EL (cell line): ENCODE measurements at places on chromosomes 3 and 15.

- DNase-seq, result no peak
Measured at GRCh38 chr3:106438887-106439286, 570.1 kb upstream of the CBLB start.

DNA sequence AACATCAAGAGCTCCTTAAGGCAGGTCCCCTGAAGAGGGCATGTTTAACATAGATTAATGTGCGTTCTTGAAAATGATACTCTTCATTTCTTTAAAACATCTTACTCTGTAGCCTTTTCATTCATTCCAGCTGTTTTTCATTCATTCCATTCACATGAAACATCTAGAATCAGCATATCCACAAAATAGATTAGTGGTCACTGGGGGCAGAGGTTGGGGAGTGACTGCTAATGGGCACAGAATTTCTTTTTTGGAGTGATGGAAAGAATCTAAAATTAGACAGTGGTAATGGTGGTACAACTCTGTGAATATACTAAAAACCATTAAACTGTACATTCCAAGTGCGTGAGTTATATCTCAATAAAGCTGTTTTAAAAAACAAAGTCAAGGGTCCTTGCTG, 15.4 kb upstream of the CXCR6 start:
- DNase-seq, result peak; percentile 63

DNA sequence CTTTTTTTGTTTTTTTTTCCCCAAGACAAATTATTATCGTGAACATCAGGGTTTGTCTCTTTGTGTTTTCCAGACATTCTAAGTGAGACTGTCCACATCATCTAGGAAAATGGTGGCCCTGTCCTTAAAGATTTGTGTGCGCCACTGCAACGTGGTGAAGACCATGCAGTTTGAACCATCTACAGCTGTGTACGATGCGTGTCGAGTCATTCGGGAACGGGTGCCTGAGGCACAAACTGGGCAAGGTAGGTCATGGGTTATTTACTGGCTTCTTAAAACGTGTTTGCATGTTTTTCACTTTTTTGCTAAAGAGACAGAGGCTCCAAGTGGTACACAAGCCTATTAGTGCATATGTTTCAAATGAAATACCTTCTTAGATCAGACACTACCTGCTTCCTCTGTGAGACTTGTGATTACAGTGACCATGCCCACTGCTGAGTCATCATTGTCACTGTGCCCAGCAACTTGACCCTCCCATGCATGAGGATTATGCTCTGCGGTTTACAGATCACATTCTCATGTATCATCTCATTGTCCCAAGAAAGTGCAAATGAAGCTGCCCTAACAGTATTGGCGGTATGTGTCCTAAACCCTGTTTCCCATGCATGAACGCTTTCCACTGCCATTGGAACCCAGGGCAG, 395.2 kb upstream of the TPM1 start:
- DNase-seq, result peak; percentile 85

- no peak for DNase-seq
Measured at GRCh38 chr3:147813256-147813655, 404.1 kb downstream of the ZIC1 start.

DNA sequence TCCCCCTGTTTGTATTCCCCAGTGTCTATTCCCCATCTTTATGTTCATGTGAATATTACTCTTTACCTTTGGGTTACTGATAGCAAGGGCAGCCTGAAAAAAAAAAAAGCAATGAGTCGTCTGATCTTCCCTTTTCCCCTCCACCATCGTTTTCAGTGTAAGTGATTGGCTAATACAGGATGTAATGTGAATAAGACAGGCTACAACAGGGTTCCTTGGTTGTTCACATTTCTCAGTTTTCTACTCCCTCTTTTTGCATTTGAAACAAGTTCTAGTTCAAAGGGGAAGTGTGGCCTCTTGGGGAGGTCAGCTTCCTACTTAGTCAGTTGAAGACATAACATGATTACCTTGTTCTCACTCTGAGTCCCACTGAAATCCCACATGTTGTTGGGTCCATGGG, 278.0 kb upstream of the TRIM42 start:
- no peak for DNase-seq

GRCh38 chr15:68515371-68516095, 63.3 kb upstream of the CORO2B start:
- no peak for DNase-seq

- DNase-seq, result no peak
Measured at GRCh38 chr3:49388289-49388820, 23.4 kb downstream of the RHOA start.

DNA sequence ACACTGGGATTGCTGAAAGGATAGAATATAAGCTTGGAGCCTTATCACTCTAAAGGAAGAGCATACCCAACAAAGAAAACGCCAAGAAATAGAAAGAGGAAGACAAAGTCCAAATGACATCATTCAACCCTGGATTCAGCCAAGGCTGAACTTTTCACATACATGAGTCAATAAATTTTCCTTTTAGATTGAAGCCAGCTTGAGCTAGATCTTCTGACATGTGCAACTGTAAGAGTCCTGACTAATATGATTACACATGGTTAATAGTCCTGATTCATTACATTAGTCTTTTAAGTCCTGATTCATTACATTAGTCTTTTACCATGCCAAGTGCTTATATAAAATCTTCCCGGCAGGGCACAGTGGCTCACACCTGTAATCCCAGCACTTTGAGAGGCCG, 13.6 kb upstream of the DENND6A start:
- peak; percentile 71 for DNase-seq

DNA sequence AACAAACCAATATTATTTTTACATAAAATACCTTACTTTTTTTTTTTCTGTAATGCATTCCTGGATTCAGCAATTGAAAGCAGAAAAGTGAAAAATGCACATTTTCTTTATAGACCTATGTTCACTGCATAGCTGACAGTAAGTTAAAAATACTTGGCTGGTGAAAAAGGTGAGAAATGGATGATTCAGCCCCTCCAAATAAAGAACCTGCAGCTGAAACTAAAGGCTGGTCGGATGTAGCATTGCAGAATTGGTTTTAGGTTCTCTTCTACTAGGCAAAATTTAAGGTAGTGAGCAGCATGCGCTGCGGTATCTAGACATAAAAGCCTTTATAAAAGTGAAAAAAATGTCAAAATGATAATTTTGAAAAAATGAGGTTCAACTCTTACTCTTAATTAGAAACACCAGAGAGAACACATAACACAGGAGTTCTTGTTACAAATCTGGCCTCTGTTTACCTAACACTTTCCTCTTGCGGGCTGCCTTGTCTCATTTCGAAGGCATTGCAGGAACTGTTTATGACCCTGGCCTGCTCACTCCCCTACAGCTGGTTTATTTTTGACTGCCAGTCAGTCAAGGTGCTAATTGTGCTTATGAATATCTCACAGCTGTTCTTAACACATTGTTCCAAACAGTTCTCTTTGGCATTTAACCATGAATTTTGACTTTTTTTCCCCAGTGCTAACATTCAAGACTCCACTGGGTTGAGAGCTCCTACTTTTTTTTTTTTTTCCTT, 455.4 kb upstream of the TBL1XR1 start:
- no peak for DNase-seq

GRCh38 chr3:150545419-150546225, 674 bp downstream of the SERP1 start:
- peak; percentile 8 for DNase-seq

GRCh38 chr3:33926998-33927605, 128.7 kb downstream of the PDCD6IP start:
- no peak for DNase-seq

DNA sequence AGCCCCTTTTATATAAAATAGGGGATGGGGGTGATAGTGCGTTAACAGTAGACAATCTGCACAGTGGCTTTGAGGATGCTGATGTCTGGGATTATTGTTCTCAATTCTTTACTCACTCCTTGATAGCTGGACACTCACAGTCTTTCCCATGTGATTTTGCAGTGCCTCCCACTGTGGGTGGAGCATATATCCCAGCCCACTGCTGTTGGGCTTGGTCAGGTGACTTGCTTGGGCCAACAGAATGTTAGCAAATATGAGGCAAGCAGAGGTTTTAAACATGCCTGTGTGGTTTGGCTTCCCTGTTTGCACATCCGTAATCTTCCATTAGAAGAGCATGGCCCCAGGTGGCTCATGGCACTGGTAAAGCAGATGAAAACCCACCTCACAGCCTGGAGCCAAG, 46.5 kb downstream of the CPA3 start:
- no peak for DNase-seq

DNA sequence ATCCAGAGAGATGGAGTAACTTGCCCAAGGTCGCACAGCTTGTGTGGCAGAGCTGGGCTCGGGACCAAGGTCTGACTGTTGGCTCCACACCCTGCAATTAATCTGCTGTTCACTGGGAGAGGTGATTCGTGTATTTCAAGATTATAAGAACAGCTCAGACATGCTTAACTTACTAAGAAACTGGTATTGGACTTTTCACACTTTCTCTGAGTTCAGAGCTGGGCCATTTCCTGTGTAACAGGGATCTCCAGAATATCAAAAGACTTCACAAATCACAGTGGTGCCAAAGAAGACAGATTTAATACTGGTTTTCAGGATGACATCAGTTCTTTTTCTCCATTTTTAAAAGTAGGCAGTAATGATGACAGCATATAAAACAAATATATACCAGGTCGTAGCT, 156.8 kb upstream of the UBE2E1 start:
- DNase-seq, result no peak
